ENCODE measurements at places on chromosomes 6 and 20. TPM values are rescaled to one million over a fixed set of nuclear protein-coding genes. Genes with fewer than 3 reads are reported as not detected.

The TUBB1 gene
- not detected for polyA plus RNA-seq

The CCN6 gene
- 0.17 TPM for polyA plus RNA-seq

The SLC17A4 gene
- not detected for polyA plus RNA-seq

The OXT gene
- polyA plus RNA-seq = not detected

The RAET1E gene
- not detected for polyA plus RNA-seq

The KCNS1 gene
- 0.19 TPM for polyA plus RNA-seq

The RNF114 gene
- 90.3 TPM for polyA plus RNA-seq

The SLC17A2 gene
- not detected for polyA plus RNA-seq

The RGS17 gene
- polyA plus RNA-seq = 0.34 TPM

The GTSF1L gene
- polyA plus RNA-seq = not detected
